ENCODE measurements at places on chromosomes 11 and 22.

GRCh38 chr22:44357296-44357965, 44.7 kb upstream of the SHISAL1 start:
- DNase-seq, result peak; percentile 21

DNA sequence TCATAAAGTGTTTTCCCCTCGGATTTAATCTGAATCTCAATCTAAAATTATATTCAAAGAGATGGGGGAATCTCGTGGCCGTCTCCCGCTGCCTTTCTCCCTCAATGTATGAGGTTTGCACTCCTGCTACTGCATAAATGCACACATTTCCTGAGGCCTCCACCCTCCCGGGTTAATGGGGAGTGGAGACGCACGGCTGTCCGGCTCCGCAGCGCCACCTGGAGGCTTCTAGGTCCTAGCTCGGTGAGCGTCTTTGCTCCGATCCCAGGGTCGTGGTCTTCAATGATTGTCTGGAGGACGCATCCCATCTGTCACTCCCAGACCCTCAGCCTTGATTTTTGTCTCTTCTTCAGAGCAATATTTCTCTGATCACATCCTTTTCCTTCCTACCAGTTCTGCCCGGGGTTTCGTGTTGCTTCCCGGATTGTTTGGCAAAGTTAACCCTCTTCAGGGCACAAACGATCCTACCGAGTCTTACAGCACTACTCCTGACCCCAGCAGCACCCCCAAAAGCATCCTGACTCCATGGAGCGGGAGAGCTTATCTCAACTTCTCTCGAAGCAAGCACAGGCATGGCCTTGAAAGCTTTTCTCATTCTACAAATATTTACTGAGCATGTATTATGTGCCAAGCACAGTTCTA, at the start of gene LMO1:
LMO1 (minus strand) TSS at position 110 of the 642 bp plus-strand sequence. CDS start 516 bp downstream, outside the sequence.
- peak; percentile 84 for DNase-seq

DNA sequence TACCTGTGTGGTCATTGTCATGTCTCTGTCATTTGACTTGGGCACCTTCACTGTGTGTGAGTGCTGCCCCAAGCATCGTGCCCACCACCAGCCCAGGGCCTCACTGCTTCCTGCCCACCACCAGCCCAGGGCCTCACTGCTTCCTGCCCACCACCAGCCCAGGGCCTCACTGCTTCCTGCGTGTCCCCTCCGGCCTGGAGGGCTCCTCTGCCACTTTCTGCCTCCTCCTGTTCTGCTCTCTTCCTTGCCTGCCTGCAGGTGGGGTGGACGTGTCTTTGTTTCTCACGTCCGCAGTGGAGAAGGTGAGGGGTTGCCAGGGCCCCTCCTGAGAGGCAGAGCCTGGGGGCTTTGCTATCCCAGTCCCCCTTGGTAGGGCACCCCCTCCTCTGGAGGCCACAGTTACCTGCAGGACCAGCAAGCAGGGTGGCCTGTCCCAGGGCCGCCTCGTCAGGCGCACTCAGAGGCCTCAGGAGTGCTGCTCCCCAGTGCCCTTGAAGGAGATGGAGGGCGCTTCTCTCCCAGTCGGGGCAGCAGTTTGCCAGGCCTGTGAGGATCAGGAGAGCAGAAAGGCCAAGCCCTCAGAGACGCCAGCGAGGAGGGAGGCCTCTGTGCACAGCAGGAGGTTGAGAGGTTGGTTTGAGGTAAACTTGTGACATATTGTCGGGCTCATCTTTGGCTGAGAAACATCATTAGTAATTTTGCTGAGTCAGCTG, 290.7 kb downstream of the TBC1D22A start:
- peak; percentile 85 for DNase-seq

- no peak for DNase-seq
Observed at GRCh38 chr22:49446759-49447710, 380.6 kb downstream of the BRD1 start.

DNA sequence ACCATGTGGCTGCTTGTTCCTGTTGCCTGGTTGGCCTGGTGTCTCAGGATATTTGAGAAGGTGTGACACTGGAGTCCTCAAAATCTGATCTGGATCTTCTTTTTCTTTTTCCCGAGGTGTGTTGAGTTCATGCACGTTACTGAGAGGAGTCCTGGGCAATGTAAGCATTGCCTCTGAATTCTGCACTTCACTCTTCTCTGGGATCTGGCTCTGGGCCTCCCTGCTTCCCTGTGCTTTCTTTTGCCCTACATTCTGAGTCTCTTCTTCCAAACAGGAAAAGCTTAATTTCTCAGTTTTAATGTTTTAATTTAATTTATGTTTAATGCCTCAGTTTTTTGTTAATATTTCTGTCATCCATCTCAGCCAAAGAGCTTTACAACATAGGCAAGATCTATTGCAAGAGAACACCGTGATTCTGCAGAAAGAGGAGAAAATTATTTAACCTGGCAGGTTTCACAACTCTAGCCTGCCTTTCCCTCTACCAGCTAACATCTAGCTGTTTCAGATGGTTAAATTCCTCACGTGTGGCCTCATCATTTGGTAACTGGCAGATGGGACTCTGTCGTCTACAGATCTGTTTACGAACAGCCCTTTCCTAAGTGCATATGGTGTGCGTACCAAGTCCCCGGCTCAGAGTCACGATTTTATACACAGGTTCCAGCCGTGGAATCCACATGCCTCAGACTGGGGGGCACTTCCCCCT, 24.7 kb downstream of the LDLRAD3 start:
- peak; percentile 92 for DNase-seq

GRCh38 chr22:26199665-26200064, 30.4 kb downstream of the SEZ6L start:
- DNase-seq, result no peak

DNA sequence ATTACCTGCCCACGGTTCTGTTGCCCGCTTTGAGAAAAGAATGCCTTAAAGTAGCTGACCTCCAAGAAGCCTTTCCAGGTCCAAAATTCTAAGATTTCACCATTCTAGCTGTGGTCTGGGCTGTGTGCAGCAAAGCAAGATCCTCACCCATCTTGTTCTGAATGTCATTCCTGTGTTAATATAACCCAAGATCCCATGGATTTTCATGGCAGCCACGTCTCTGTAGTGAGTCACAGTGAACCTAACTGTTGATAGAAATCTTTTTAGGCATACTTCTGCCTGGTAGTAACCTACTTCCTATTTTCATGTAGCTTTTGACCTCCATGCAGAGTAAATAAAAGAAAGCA, 210.0 kb downstream of the NAV2 start:
- DNase-seq, result no peak

DNA sequence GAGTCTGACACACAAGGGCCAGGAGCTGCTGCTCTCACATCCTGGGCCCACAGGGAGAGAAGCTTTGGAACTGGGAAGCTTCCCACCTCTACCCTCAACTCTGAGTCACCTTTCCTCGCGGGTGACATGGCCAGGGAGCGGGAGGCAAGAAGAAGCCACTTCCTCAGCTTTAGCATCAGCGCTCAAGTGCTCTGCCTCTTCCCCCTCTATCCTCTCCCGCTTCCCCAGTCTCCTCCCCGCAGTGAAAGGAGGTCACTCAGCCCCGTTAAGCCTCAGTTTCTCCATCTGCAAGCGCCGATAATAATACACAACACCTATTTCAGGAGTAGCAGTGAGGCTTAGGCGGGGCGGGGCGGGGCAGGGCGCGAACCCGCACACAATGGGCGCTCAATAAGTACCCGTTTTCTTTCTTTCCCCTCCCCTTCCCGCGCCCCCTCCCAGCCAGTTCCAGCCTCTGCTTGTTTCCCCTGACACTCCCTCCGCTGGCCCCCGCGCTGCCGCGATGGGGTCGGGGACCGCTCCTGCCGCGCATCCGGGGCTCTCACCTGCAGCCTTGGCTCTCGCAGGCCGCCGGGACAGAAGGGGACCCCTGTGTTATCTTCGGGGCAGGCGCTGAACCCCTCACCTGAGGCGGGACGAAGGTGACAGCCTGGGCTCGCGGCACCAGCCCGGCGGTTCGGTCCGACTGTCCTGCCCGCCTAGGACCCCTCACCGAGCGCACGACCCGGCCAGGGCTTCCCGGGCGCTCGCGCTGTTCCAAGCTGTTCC, 892 bp downstream of the GDPD5 start:
- no peak for DNase-seq

DNA sequence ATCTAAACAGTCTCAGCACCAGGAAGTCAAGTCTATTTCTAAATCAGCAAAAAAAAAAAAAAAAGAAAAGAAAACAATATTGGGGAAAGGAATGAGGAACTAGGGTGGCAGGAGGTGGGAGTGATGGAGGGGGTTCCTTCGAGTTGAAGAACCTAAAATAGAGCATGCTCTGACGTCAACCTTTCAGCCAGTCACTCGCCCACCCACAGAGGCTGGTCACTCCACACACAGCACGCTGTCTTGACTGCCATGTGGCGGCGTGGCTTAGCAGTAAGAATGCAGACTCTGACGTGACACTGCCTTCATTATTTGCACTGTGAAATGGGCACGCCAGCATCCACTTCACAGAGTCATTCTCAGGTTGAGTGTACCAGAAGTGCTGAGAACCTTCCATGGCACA, 48.3 kb downstream of the LARGE1 start:
- no peak for DNase-seq

DNA sequence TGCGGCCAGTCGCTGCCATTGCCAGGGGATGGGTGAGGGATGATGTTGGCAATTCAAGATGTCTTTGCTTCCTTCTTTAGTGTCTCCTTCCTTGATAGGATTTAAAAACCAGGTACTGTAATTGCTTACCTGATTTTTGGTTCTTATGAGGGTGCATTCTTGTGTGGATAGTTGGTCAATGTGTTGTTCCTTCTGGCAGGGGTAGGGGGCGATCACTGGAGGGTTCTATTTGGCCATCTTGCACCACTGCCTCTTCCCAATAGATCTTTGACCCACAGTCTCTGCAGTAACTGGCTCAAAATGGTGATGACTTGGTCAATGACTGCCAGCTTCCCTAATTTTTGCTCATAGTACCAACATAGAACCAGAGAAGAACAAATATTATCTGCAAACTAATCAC, 680.1 kb downstream of the DLG2 start:
- no peak for DNase-seq

- DNase-seq, result no peak
Observed at GRCh38 chr11:76185931-76186401, 20.3 kb downstream of the WNT11 start.

- DNase-seq, result no peak
Observed at GRCh38 chr22:46657655-46657953, 37.4 kb downstream of the GRAMD4 start.

DNA sequence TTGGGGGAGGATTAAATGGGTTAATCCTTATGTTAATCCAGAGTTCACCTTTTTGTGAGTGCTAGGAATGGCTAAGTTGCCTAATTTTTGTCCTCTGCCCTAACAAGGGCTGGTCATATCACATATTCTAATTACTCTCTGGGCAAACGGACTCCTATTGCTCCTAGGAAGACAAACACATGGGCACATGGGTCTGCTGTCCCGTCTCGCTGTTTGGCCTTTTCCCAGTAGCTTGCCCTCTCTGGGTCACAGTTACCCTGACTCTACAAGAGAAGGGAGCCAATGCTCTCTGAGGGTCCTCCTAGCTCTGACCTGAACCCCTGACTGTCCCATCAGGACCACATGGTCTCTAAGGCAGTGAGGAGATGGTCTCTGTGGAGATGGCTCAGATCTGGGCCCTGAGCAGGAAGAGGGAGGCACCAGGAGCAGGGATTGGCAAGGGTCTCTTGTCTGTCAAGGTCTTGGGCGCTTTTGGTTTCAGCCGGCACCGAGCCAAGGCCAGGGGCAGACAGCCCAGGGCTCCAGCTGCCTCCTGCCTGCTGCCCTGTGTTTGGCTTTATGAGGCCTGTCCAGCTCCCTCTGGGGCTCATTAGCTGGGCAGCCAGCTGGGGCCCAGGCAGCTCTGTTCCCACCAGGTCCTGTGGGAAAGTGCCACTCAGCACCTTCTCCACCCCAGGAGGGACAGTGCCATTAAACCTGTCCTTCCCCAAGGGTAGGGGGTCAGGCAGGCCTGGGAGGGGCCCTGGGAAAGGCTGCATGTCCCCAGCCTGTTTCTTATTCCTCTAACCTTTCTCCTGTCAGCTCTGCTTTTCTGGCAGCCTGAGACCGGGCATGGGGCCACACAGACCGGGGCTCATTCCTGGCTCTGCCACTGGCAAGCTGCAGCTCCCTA, 559.9 kb downstream of the MN1 start:
- peak; percentile 39 for DNase-seq

DNA sequence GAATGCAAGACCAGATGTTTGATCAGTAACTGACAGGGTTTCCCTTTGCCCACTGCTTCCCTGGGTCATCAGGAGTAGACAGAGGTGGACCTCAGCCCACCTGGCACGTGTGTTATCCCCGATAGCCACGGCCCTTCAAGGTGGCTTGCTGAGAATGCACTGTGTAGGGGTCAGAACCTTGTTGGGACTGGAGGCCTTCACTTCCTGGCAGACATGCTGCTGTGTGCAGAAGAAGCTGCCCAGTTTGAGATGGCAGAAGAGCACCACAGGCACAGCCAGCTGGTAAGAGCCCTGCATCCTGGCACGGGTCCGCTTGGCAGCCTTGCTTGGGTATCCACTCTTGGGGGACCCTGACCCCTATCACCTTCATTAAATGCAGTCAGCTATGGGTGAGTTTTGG, 81.8 kb downstream of the SFI1 start:
- DNase-seq, result no peak

All from NCI-H1694 (cell line).